RWPE1 (cell line): ENCODE measurements at places on chromosomes 2 and 18.
A peak's percentile ranks its signal among the peaks of the same experiment; 100 is the strongest.

DNA sequence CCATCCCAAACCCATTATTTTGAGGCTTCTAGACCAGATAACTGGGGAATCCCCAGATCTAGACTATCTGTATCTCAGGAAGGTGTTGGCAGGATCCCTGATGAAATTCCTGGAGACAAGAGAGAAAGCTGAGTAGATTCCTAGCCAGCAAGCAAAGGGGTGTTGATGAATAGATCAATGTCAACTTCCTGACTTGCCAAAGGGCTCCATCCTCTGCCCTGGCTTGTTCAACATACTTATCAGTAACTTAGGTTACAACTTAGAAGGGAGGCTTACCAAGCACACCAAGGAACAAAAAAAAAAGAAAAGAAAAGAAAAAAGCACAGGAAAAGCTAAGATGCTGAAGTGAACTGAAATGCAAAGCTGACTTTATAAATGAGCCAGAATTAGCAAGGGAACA, 53.3 kb downstream of the TNS1 start:
- no peak for DNase-seq

- DNase-seq = no peak
Measured at GRCh38 chr2:169162613-169163012, 93.2 kb downstream of the DHRS9 start.

DNA sequence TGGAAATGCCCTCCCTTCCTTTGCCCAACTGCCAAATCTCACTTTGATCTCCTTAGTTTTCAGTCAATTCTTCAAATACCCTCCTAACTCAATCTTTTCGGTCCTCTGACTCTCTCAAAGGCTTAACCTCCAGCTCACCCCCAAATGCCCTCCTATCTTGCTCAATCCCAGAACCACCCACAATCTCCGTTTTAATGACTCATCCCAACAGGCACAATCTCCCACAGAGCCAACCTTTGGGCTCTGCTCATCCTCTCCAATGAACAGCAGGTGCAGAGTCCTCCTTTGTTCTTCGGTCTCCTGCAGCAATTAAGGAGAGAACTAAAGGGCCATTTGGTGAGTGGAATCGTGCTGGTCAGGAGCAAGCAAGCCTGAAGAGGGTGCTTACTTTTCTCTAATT, 366.1 kb upstream of the CRIM1 start:
- peak; percentile 24 for DNase-seq

DNA sequence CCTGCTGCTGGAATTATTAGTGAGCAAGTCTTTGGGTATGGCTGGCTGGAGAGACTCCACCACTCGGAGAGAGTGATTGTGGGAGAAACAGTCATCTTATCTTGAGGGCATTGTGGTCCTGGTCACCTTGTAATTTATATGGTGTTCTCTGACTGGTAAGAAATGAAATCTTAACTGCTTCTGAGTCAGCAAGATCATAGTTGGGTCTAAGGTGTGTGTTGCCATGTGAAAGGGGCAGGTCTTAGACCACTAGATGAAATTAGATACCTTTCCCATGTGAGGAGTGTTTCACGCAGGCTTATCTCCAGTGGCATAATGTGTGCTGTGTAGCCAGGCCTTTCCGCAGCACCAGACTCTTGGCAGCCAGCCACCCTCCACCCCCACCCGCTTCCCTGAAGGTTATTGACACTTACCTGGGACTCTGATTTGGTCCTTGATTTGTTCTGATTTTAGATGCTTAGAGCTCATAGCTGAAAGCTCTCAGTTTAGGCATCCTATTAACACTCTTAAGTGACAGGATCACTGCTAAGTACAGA, 7.7 kb downstream of the MAPRE3 start:
- DNase-seq = no peak

DNA sequence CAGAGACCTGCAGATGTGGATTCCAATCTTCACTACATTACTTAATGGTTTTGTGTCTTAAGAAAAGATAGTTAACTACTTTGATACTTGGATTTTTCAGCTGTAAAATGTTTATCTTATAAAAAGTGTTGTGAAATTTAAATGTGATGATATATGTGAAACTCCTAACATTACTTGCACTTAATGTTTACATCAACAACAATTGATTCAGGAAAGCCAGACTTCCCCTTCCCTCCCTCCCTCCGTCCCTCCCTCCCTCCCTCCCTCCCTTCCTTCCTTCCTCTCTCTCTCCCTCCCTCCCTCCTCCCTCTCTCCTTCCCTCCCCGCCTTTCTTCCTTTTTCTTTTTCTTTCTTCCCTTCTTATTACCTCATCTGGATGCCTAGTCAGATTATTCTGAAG, 773.9 kb upstream of the FAM98A start:
- DNase-seq = no peak

DNA sequence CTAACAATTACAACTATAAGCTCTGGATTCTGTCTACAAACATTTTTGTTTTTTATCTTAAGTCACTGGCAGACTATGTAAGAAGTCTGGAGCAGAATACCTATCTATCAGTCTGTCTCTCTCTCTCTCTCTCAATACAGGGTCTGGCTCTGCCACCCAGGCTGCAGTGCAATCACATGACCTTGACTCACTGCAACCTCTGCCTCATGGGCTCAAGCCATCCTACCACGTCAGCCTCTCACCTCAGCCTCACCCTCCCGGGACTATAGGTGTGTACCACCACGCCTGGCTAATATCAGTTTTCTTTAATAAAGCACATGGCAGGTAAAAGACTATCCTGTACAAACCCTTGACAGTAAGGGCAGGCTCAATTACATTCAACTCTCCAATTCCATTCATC, 96.9 kb downstream of the OSBPL1A start:
- no peak for DNase-seq

DNA sequence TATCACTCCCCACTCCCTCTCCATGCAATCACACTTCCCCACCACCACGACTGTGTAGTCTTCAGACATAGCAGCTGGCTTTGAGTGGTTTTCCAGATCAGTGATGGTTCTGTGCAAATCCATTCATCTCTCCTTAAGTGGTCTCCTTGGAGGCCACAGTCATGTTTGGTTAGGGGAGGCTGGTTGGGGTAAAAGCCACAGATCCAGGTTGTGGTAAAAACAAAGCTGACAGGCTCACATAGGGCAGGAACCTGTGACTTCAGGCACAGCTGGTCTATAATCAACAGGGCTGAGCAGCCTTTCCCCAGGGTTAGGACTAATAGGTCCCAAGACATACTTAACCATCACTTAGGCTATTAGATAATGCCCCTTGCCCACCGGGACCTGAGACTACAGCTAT, 46.2 kb upstream of the FZD7 start:
- no peak for DNase-seq

DNA sequence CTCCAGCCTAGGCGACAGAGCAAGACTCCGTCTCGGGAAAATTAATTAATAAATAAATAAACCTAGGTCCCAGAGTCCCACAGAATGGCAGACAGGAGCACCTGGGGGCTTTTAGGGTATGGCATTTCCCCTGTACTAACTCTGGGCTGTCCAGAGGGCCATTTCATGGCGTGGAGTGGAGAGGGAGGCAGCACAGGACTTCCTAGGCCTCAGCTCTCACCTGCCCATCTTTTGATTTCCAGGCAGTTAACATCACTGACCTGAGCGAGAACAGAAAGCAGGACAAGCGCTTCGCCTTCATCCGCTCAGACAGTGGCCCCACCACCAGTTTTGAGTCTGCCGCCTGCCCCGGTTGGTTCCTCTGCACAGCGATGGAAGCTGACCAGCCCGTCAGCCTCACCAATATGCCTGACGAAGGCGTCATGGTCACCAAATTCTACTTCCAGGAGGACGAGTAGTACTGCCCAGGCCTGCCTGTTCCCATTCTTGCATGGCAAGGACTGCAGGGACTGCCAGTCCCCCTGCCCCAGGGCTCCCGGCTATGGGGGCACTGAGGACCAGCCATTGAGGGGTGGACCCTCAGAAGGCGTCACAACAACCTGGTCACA, 5.1 kb downstream of the IL1RN start:
- DNase-seq = no peak

DNA sequence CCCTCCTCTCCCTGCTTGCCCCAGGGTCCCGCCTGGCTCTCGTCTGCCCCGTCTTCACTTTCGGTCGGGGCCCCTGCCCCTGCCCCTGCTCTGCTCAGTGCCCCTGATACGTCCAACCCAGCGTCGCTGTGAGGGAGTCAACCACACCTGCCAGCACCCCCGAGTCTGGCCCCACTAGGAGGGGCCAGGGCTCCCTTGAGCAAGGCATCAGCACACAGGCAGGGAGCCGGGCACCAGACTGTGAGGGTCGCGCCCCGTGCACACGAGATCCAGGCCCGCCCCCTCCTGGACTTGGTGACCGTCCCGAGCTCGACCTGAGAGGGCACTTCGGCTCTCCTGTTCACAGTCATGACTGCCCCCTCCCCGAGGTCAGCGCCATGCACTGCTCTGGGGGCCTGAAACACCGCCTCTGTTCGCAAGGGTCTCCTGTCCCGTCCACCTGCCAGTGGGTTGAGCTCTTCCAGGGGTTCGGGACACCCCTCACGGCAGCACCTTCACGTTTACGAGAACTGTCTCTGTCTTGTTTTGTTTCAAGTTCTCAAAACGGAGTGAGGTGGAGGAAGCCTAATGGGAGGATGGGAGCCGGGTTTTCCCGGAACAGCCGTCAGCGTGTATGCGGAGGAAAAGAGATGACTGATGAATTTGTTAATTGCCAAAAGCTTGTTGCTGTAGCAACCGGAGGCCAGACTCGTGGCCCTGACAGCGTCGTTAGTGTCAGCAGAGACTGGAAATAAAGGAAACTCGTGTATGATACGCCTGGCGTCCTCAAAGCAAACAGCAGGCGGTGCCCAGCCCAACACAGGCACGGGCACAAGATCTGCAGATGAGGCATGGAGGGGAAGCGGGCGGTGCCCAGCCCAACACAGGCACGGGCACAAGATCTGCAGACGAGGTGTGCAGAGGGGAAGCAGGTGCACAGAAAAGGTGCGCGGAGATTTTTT, 48.2 kb upstream of the KCNG2 start:
- DNase-seq = no peak

- DNase-seq = no peak
Measured at GRCh38 chr2:236777408-236777807, 207.8 kb downstream of the ACKR3 start.

DNA sequence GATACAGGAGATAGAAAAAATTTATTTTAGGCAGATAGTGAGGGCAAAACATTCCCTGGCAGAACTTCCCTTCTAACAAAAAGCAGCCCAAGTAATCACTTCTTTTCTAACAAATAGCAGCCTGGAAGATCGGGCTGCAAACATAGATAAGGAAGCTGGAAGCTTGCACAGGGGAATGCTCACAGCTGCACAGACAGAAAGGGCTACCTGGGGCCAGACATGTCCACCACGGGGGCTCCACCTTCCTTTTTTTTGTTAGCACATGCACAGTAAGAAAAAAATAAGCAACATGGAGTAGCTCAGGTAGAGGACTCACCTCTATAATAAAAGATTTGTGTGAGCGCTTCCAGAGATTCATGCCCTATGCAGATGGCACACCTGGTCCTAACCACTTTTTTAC, 420.5 kb downstream of the PTH2R start:
- DNase-seq = no peak

DNA sequence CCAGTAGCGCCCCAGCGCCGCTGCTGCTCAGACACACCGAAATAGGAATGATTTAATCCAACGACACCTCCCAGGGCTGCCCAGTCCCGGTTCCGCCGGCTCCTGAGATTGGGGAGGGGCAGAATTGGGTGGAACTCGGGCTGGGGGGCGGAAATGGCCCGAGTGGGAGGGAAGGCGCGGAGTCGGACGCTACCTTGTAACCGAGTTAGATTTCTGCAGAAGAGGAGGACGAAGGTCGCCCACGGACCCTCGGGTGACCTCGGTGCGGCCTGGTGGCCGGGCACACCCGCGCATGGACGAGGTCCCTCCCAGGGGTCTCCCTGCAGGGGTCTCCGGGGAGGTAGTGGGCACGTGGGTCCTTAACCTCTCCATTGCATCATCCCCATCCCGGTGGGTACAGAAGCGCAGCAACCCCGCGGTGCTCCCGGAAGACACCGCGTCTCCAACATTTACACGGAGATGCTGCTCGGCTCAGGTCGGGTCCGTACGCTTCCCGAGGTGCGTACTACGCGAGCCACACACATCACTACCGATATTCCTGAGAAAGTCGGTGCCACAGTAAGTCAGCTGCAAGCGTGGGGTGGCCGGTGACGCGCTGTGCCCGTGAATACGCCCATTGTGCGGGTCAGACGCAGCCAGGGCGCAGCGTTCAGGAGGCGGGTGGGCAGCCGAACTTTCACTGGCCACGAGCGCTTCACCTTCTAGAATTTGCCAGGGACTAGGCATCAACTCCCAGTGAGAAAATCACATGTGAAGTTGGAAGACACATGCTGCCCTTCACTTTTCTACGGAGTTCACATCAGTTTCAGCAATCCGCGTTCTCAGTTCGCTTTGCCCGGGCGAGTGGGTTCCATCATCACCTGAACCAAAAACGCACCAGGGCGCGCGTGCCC, 3.0 kb downstream of the ZNF516 start:
- DNase-seq = peak; percentile 44

- no peak for DNase-seq
Measured at GRCh38 chr2:176902454-176902853, 310.1 kb upstream of the HNRNPA3 start.

- DNase-seq = no peak
Measured at GRCh38 chr2:220837226-220837625, 734.9 kb downstream of the EPHA4 start.

- DNase-seq = peak; percentile 19
Measured at GRCh38 chr2:203873921-203874631, 6.5 kb downstream of the CTLA4 start.

- peak; percentile 34 for DNase-seq
Measured at GRCh38 chr2:24276349-24276899, 83.9 kb downstream of the ITSN2 start.

DNA sequence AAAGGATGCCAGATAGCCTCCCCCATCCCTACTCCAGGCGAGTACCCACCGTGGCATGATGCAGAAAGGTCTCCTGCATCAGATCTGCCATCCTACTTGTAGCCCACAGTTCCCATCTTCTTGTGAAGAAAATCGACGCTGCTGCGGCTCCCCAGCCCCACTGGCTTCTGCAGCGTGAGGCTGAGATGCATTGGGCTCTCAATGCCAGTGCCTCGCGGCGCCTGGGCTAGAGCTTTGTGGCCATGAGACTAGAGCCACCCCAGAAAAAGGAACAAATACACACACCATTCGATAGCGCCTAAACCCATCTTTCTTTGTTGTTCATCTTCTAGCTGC, 2.8 kb downstream of the NOL4 start:
- no peak for DNase-seq

GRCh38 chr18:57630754-57631595, 9.3 kb upstream of the NARS1 start:
- no peak for DNase-seq

DNA sequence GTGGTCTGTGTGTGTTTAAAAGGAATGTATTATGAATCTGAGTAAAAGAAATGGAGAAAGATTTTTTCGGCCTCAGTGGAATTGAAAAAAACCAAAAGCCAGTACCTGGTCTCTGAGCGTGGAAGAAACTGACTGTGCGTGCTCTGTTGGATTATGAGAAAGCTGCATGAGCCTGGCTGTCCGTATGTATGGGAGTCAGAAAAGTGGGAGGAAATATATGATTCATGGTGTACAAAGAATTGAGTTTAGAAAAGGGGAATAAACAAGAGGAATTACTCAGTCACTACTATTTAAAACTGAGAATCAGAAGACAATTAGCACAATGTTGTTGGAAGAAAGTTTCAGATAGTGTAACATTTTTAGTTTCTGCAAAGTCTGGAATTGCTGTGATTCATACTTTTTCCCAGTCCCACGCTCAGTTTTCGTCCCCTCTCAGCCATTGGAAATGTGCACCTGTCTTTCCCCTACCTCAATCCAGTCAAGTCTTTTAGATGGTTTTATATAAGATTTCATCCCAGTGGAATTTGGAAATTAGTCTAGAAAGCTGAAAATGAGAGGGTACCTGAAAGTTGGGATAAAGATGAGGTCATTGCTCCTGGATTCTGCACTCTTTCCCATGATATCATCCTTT, 66.4 kb upstream of the CHMP1B start:
- DNase-seq = no peak
